Activated gamma-delta T cell treated with Interleukin-2 at 50 U/mL for 16 hours (primary cell): ENCODE measurements at places on chromosomes 1 and 21.

DNA sequence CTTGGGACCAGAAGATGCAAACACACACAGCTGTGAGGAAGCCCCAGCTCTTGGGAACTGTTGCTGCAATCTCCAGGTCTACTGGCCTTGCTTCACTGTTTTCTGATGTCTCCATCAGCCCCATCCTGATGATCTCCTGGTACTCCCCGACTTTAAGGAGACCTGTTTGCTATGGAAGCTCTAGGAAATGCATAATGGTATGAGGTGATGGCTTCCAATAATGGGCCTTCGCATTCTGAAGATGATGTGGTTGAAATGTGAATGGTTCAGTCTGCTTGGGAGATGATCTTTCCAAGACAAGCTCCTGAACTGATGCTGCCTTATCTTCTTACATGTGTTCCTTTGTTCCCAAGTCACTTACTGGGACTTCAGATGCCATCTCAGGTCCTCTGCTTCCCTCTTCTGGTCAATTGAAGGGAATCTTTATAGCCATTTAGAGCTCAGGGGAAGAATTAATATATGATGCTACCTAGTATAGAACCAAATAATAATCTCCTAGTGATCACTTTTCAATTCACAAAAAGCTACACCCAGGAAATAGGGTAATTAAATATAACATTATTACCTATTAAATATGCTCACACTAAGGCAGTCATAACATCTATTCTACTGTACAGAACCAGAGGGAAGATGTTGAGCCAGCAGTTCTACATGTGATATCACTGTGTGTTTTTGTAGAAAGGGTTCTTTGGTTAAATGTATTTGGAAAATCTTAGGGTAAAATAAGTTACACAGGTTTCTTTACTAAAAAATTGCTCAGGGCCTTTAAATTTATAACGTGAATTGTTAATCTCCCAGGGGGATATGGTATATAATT lies 73.9 kb upstream of the VTCN1 start:
- no peak for DNase-seq

DNA sequence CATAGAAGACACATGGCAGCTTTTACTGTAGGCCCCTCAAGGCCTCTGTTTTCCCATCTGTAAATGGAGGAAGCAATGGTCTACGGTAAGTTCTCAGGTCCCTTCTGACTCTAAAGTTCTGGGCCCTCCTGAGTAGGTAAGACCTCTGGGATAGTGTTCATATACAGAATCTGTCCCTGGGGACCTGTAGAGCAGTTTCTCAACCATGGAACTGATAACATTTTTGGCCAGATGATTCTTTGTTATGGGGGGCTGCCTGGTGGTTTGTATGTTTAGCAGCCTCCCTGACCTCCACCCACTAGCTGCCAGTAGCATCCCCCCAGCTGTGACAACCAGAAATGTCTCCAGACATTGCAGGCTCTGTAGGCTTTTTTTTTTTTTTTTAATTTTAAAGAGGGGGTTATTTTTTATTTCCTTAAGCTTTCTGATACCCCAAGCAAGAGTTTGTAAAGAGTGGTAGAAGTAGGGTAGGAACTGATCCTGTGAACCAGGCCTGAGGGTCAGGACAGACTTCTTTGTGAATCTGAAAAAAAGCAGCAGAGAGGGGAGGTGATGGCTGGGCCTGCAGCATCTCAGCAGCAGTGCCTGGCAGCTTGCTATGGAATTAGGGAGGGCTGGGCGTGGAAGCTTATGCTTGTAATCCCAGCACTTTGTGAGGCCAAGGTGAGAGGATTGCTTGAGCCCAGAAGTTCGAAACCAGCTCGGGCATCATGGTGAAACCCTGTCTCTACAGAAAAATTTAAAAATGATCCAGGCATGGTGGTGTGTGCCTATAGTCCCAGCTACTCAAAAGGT lies 20.2 kb upstream of the TCEA3 start:
- DNase-seq = no peak

DNA sequence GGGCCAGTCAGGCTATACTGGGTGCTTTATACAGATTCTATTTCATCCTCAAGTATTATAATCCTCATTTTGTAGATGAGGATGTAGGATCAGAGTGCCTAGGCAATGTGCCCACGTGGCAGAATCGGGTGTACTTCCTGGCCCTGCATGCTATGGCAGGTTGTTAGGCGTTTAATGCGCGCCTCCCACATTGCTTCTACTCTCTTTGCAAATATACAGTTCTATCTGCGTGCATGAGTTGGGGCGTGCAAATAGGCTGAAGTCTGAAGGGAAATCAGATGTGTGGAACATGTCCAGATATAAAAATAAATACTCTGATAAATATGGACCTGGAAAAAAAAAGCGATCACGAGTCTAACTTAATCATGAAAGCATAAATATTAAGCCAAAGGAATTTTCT lies 194.7 kb upstream of the FMN2 start:
- DNase-seq = no peak

DNA sequence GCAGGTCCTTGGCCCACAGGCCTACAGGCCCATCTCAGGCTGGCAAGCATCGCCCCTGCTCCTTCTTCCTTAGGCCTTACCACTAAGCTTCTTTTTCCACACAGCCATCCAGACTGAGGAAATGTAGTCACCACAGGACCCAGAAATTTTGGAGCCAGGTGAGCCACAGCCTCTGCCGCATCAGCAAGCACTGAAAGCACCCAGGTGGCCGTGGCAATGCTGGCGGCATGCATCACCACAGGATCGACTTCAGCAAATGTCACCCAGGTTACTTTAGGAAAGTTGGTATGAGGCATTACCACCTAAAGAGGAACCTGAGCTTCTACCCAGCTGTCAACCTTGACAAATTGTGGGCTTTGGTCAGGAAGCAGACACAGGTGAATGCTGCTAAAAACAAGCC lies 11.6 kb downstream of the PIGM start:
- no peak for DNase-seq

DNA sequence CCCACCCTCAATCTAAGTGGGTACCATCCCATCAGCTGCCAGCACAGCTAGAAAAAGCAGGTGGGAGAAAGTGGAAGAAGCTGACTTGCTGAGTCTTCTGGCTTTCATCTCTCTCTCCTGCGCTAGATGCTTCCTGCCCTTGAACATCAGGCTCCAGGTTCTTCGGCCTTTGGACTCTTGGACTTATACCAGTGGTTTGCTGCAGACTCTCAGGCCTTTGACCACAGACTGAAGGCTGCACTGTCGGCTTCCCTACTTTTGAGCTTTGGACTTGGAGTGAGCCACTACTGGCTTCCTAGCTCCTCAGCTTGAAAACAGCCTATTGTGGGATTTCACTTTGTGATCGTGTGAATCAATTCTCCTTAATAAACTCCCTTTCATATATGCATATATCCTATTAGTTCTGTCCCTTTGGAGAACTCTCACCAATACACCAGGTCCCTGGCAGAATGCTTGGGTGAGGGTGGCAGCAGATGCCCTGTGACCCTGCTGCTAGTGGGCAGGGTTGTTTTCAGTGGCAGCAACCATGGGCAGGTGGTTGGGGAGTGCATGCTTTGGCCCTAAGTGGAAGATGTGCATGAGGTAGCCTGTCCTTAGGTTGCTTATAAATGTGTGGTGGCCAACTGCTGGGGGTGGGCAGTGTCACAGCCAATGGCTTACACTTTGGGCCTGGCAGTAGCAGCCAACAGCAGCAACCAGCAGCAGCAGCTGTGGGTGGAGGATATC lies 10.8 kb upstream of the ADAM30 start:
- no peak for DNase-seq

DNA sequence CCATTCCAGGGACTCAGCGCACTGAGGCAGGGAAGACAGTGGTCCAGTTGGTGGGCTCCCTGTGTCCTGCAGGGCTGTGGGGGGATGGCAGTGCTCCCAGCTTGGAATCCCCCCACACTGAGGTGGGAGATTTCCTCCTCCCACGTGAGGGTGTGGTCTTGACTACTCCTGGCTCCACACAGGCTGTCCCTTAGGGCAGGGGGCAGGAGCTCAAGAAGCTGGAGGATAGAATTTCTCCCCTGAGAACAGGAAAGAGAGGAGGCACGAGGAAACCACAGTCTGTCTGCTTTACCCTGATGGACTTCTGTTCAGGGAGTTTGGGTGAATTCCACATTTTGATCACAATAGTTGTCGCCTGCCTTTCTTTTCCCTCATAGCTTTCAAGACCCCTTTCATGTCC lies 62.1 kb downstream of the CACNA1E start:
- no peak for DNase-seq

- DNase-seq = no peak
Measured at GRCh38 chr1:159204161-159205141, at the start of gene ACKR1. TSS of gene ACKR1 (plus strand) at chr1:159204875. CDS start at chr1:159204960, 85 bp downstream.

DNA sequence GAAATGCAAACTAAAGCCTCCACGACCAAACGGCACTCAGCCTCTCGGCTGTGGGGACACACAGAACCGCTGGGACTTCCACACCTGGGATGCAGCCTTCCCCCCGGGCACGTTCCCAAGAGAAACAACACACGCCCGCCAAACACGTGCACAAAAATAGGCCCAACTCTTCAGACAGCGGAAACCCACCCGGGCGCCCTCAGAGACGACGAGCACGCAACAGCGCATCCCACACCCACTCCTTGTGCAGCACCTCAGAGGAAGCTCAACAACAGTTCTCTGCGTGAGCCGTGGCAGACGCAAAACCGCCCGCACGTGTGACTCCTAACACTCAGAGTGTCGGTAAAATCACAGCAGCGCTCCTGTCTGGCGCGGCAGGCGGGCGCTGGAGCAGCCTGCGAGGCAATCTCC lies 5.3 kb downstream of the C1orf159 start:
- no peak for DNase-seq

DNA sequence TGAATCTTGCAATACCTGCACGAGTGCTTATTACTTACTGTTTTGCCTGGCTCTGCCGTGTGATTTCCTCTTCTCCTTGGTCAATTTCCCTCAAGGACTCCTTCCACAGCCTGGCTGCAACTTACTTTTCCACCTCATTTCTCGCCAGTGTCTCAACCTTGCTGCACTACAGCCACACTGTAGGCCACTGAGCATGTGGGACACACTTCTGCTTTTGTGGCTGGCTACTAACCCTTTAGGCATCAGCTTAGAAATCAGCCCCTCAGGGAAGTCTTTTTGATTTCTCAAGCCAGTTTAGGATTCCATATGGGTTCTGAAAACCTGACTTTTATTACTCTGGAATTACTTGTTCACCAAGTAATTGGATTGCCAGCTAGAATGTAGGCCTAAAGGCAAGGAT lies 5.2 kb upstream of the DMRTB1 start:
- DNase-seq = no peak

DNA sequence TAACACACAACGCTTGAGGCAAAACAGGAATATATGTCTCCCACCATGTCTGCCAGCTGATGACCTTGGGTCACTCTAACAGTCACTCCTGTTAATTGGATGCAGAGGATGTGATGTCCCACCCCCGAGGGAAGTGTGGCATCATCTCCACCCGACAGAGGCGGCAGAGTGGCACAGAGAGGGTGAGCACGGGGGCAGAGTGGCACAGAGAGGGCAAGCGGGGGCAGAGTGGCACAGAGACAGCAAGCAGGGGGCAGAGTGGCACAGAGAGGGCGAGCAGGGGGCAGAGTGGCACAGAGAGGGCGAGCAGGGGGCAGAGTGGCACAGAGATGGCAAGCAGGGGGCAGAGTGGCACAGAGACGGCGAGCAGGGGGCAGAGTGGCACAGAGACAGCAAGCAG lies 44.3 kb downstream of the DISP3 start:
- DNase-seq = no peak

DNA sequence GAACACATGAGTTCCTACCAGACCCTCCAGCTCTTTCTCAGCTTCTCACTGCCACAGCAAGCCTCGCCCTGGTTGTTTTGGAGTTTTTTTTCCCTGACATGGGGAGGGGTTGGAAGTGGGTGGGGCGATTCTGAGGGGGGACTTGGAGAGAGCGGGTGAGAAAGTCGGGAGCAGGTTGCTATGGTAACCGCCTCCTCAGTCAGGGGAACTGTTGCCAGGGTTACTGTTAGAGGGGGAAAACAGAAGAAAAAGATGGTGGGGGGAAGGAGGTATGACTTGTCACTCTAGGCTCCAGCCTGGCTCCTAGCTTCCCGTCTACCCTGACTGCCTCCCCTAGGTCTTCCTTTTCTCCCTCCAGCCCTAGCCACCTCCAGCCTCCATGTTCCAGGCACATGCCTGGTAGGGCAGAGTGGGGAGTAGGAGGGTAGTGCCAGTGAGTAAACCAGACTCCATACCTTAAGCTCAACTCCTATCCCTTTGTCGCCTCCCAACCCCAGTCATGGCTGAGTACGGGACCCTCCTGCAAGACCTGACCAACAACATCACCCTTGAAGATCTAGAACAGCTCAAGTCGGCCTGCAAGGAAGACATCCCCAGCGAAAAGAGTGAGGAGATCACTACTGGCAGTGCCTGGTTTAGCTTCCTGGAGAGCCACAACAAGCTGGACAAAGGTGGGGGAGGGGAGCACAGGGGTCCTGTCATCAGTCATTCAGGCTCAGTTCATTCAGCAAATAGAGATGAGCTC lies 6.0 kb downstream of the PEA15 start:
- no peak for DNase-seq

DNA sequence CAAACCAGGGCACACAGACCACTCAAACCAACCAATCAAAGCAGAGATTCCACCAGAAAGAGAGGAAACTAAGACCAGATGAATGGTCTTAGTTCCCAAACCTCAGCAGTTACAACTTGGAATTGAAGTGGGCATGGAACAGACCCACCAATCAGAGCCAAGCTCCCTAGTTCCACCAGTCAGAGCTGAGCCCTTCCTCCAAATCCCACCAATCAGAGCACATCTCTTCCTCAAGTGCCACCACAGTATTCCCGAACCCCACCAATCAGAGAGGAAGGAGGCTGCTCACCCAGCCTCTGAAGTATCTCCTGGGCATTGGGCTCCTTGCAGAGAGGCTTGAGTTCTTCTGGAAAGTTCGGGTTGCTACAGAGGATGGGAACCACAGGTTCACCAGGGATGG lies 1.4 kb downstream of the GUCA2A start:
- DNase-seq = no peak

- no peak for DNase-seq
Measured at GRCh38 chr1:159200769-159201168, 3.9 kb upstream of the ACKR1 start.

- DNase-seq = no peak
Measured at GRCh38 chr1:248926401-248927182, 20.6 kb downstream of the PGBD2 start.

- no peak for DNase-seq
Measured at GRCh38 chr21:24729568-24729967, 877.7 kb downstream of the MRPL39 start.

DNA sequence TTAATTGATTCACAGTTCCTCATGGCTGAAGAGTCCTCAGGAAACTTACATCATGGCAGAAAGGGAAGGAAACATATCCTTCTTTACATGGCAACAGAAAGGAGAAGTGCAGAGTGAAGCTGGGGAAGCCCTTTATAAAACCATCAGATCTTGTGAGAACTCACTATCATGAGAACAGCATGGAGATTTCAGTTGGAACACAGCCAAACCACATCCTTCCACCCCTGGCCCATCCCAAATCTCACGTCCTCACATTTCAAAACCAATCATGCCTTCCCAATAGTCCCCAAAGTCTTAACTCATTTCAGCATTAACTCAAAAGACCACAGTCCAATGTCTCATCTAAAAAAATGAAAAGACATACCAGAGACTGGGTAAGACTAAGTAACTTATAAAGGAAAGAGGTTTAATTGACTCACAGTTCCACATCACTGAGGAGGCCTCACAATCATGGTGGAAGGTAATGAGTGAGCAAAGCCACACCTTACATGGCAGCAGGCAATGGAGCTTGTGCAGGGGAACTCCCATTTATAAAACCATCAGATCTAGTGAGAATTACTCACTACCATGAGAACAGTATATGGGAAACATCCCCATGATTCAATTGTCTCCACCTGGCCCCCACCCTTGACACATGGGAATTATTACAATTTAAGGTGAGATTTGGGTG lies 105.2 kb downstream of the MRPL39 start:
- no peak for DNase-seq
